Activated T-helper 1 cell treated with anti-CD3 and anti-CD28 coated beads, Interleukin-12 subunit alpha, Interleukin-12 subunit beta, Interleukin-2, Interleukin-4 antibody, amounts not matched to agents 30 ng/mL and 10 ng/mL and 1 ng/mL, durations not matched to agents 14 hours and 24 hours and 36 hours (primary cell): ENCODE measurements at places on chromosomes 2 and 18. TPM values are rescaled to one million over a fixed set of nuclear protein-coding genes. Genes with fewer than 3 reads are reported as not detected.

TCF7L1 gene
- total RNA-seq: not detected in 2 replicates

GRCh38 chr2:193156480-193156879 lies 961.7 kb upstream of the TMEFF2 start:
- DNase-seq: no peak

DNA sequence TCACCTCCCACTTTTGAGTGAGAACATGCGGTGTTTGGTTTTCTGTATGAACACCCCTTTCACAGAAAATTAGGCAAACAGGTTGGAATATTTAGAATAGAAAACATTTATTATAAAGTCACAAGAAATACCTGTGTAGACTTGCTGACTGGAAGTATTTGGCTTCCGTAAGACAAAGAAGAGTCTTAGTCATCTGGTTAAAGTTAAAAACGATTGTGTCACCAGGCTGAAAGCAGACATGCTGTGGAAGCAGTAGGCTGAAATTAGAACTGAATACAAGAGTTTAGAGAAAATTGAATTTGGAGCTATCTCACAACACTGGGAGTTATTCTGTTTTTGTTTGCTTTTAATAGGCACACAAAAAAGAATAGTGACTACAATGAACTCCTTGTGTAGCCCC lies 16.2 kb upstream of the CLASP1 start:
- no peak for DNase-seq

ABCB11 gene
- total RNA-seq: 0.02 TPM in 1 of 2 replicates, not detected in the other

GRCh38 chr2:226139759-226140158 lies 659.9 kb downstream of the IRS1 start:
- no peak for DNase-seq

DNA sequence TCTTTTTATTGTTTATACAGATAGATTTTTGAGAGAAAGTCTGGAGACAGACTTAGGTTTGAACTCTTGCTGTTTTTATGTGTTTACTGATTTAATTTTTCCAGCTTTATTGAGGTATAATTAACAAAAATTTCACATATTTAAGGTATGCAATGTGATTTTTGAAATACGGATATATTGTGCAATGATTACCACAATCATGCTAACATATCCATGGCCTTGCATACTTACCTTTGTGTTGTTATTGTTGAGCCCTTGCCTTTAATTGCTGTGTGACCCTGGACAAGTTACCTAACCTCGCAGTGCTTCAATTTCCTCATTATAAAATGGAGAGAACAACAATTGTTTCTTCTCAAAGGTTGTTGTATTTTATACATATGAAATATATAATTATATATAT lies 13.9 kb upstream of the RBMS1 start:
- DNase-seq: no peak

DNA sequence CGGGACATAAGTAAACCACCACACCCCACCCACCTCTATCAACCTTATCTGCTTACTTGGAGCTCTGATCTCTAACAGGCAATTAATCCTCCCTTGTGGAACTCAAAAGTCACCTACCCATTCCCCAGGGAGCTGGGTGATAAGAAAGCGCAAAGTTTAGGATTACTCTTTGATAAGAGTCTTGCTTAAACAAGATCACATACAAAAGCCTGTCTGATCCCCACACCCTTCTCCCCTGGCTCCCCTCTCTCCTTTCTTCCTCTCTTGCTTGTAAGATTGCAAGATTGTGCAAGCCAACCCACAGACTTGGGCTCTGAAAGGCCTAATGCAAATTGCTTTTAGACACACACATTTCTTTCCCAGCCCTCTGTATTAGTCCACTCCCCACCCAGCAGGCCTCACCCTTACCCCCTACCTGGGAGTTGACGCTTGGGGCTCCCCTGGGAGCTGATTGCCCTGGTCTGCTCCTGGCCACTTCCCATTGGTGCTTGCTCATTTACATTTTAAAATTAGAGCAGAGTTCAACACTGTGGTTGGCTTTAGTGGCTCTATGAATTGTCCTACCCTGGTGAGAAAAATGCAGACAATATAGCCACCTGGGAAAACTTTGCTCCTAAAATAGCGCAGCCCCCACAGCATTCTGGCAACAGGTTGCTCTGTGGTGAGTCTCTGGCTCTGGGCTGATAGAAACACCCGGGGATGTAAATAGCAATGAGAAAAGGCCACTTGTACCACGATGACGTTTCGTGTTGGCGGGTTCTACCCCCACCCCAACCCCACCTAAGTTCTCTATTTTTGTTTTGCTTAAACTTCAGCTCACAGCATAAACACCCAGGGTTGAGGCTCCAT lies 92.8 kb upstream of the MSH2 start:
- DNase-seq: no peak

- DNase-seq: no peak
These were observed 32.9 kb upstream of the EHBP1 start for GRCh38 chr2:62672601-62673000.

DNA sequence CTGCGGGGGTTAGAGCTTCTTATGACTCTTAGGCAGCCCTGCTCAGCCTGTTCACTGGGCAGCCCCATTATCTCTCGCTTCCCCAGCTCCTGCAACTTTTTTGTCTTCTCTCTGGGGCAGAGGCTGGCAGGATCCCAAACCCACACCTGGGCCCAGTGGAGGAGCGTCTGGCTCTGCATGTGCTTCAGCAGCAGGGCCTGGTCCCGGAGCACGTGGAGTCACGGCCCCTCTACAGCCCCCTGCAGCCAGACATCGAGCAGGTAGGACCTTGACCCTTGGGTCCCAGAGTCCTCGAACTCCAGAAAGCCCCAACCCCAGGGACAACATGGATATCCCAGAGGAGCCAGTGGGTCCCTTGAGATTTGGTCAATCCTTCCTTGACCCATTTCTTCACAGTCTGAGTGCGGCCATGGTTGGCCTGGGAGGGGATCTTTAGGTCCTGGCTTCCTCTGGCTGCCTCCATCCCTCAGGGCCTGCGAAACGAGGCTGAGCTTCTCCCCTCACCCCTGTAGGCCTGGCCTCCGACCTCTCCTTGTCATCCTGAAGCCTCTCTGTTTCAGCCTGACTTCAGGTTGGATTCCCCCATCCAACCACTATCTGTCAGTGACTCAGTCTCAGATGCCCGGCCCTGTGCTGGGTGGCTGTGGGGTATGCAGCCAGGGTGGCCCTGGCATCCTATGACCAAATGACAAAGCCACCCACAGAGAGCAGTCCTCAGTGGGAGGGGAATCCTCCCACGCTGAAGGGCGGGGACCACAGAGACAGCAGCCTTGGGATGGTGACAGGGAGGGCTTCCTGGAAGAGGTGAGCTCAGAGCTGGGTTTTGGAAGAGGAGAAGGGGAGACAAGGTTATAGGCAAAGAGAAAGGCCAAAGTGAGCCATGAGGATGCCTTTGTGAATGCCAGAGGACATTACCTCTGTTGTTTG lies 214.2 kb downstream of the DYSF start:
- DNase-seq: no peak

OBSL1 gene
- total RNA-seq: 0.21 and 0.24 TPM in 2 replicates

DNA sequence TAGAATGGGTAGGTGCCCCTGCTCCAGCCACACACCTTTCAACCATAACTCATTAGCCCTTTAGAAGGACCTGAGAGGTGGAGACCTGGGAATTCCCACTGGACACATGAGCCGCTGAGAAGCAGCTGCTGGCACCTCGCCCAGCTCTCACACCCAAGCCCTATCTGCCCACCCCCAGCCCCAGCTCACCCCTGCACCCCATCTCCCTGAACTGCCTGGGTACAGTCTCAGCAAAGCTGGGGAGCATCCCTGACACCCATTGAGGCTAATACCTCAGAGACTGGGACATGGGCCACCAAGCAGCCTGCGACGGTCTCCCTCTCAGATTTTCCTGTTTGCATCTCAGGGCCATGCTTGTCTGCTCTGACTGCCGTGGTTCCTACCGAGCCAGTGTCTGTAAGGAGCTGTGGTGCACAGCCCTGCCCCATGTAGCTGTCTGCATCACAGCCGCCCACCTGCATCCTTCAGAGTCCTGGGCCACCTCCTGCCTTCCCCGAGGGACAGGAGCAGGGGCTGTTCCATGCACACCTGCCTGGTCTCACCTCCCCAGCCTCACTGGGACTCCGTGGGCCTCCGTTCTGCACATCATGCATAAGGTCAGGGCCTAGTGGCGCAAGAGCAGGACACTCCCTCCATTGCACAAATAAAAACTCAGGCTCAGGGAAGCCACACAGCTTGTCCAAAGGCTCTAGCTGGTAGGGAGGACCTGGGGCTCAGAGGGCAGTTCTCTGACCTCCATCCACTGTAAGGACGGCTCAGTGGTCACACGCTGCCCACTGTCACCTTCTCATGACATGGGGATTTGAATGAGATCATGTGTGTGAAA lies 90.0 kb downstream of the SEPTIN10 start:
- DNase-seq: no peak

DNA sequence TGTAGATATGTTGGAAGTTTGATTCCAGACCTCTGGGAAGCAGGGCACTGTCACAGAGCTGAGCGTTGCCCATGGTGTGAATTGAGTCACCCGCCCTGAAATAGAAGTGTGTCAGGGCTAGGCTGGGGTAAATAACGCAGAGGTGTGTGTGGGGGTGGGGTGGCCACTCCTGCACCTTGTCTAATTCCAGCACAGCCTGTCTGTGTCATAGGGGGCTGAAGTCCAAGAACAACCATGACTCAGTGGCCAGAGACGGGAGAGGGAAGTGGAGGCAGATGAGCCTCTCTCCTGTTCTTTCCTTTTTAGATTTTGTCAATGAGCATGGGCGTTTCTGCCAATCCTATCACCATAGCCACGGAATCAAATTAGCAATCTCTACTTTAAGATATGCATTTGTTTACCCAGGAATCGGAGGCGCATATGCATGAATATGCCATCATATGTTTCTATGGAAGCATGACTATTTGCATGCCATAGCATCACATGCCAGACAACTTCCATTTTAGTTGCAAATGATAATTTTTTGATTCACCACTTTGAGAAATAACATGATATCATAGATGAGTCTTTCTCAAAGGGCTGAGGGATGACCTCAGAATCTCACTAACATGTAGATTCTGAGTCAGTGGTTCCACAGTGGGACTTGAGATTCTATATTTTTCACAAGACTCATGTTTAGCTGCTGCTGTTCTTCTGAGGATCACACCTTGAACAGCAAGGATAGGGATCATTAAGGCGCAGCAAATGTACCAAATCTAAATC lies 852.9 kb downstream of the DCDC2C start:
- DNase-seq: no peak

EVX2 gene
- not detected in 2 replicates for total RNA-seq

NT5C1B gene
- total RNA-seq: not detected in 2 replicates

CHST9 gene
- total RNA-seq: not detected in 2 replicates

PLEKHH2 gene
- 0.12 and 0.13 TPM in 2 replicates for total RNA-seq

GRCh38 chr2:178327516-178327915 lies 123.5 kb downstream of the PRKRA start:
- DNase-seq: no peak

RTP5 gene
- not detected in 2 replicates for total RNA-seq

ASB3 gene
- 18.6 and 21.5 TPM in 2 replicates for total RNA-seq

DNA sequence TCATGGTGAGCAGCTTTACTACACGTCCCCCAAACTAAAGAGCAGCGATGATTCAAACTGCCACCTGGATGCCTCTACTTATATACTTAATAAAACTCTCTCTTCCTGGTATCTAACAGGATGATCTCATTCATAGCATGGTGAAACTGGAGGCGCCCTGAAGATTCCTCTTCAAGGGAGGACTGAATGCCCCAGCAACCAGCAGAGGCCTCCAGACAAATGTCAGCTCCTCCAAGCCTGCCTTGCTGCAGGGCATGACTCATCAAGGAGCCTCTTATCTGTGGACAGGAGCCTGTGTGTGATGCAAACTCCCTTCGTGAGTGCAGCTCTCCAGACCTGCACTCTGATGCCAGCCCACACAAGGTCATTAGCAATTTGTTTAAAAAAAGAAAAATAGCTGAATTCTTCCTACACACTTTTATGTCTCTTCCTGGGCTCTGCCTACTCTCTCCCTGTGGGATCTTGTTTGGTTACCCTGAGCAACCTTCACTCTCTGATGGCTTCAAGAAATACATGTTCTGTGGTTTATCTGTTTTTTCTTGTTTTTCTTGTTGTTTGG lies 30.2 kb downstream of the LONRF2 start:
- DNase-seq: peak; percentile 23

DNA sequence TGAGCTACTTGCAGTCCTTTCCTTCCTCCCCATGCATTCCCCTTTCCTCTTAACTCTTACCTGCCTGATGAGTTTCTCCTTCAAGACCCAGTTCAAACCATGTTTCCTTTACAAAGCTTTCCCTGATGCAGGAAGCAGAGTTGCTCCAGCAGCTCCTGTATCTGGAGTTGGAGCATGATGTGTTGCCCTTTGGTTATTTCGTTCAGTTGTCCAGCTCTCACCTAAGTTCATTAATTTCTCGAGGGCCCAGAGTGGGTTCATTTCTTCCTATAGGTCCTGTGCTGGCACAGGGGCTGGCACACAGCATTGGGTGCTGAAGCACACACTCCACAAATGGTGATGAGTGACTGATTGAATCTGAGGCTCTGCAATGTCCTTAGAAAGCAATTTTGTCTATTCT lies 23.0 kb upstream of the TMEM214 start:
- no peak for DNase-seq

- DNase-seq: no peak
These were observed 57.5 kb downstream of the KIF5C start for GRCh38 chr2:148932536-148932935.

DNA sequence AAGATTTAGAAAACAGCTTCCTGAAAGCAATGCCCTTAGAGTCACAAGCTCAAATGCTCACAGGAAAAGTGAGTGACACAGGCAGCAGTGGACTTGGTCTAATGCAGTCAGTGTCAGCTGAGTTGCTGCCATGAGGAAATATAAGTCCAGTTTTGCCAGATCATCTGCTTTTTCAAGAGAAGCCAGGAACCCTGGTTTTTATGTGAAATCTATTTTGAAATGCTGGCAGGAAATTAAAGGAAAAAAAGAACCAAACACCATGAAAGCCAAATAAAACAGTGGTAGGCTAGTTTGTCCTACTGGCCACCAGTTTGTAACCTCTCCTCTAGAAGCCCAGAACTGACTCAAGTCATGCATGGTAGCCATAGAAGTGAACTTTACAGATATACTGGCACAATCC lies 109.2 kb downstream of the THADA start:
- no peak for DNase-seq

- no peak for DNase-seq
These were observed 34.0 kb downstream of the DOCK10 start for GRCh38 chr2:225008179-225008856.

CFAP221 gene
- not detected in 2 replicates for total RNA-seq

- no peak for DNase-seq
These were observed 447.0 kb upstream of the SMIM21 start for GRCh38 chr18:75874401-75875089.

GRCh38 chr2:31238126-31238905 lies 4.4 kb downstream of the EHD3 start:
- DNase-seq: no peak

NFATC1 gene
- 102 and 103 TPM in 2 replicates for total RNA-seq

DNA sequence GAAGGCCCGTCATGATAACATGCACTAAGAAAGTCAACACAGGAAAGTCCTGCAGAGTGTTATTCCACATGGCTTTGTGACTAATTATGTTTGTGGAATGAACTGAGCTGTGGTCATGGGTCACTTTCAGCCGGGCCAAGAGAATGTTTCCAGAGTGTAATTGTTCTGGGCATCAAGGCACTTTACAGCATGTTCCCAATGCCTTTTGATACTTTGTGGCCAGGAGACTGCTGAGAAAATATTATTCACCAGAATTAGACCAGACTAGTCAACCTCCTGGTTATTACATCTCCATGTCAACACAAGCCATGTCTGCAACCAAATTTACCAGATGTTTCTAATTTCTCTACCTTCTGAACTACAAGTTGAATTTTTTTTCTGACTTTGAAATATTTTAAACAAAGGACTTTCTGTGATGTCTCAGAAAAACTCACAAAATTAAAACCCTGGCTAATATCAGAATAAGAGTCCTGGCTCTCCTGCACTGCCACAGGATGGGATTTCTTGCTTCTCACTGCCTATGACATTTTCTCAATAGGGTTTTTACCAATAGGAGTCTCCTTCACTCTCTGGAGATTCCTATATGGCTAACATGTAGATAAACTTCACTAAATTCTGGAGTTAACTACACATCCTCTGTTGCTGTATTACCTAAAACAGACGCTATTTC lies 90.6 kb upstream of the WDR75 start:
- DNase-seq: no peak
